Right renal pelvis (tissue), 4 donors: ENCODE measurements at places on chromosomes 7 and 10.

DNA sequence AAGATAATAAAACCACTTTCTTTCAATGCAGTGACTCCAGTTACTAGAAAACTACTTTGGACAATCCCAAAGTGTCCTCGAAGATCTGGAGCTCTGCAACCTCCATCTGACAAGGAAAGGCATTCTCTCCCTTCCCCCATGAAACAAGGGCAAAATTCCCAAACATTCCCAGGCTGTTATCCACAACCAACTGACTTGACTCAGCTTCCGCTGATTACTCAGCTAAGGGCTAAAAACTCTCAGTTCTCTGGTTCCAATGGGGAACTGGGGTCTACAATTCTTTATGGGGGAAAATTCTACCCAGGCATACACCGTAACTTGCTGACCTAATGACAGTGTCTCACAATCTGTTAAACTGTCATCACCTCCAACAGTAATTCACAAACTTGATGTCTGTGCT is 48.4 kb downstream of the SFMBT2 start:
- no peak for DNase-seq

DNA sequence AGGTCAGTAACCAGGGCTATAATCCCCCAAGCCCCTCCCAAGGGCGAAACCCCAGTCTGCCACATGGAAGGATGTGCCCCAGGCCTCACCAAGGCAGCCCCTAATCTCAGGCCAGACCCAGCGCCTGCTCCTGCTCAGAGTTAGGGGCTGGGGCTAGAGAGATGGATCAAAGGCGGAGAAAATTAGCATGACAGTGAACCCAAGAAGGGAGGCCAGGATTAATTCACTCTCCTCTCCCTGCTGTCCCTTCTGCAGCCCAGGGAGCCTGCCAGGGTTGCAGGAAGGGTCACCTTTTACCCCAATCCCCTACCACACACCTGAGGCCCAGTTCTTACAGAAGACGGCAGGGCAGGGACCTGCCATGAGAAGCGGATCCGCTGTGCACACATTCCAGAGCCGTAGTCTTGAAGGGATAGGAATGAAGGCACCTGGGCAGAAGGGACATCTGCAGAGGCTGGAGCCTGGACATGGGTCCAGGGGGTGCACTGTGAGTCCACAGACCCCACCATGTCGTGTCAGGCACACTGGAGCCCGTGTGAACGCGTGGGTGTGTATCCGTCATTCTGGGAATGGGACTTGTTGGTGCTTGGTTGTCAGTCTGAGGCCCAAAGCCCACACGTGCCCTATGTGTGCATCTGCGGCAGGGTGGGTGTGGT is 11.9 kb upstream of the ZMIZ1 start:
- DNase-seq = no peak

GRCh38 chr10:78212060-78212785 is 178.6 kb downstream of the RPS24 start:
- DNase-seq = no peak

DNA sequence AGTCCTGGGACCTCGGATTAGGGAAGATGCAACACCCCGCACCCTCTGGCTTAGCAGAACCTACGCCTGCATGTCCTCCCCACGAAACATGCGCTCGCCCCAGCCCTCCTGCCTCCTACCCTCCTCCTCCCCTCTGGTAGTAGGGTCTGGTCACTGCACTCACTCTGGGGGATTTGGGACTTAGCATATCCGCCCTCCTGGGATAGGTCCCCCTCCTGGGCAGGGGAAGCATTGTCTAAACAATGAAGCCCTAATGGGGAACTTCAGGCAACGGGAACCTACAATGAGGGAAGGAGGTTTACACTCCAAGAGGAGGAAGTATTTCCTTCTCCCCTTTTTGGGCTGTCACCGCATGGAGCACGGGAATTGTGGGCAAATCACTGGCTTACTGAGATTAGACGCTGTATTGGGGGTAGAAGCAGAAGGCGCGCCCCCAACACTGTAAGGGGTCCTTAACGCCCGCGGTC is 892 bp downstream of the CRHR2 start:
- DNase-seq = no peak

GRCh38 chr7:55438757-55439525 is 73.8 kb downstream of the LANCL2 start:
- no peak for DNase-seq

GRCh38 chr10:69014171-69014570 is 25.6 kb downstream of the KIFBP start:
- no peak for DNase-seq

DNA sequence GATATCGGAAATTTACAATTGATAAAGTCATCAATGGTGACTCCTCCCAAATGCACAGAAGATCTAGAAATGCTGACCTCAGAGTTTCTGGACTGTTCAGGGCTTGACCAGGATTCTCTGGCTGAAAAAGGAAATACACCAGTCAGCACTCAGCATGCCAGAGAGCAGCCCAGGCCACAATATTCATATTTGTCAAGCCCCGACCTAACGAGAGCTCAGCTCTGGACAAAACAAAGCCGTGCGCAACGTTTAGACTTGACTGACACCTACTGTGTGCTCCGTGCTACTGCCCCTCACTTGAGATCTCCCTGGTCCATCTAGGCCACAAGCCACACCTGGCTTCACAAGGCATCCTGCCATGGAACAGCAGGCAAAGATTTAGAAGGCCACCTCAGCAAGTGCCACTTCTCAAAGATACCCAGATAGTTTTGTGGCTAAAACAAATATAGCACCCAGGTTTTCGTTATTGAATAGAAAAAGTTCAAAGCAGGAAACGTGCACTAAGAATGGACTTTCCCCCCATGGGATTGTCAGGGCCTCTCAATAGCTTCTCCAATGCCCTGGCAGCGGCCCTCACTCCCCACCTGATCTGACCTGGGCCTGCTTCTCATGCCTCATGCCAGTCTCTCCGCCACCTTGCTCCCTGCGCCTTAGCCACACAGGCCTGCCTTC is 218.3 kb downstream of the FAM107B start:
- no peak for DNase-seq
